AG08396 (cell line): ENCODE measurements at places on chromosomes 3 and 15.

GRCh38 chr3:129892486-129892856 is 1.0 kb downstream of the TMCC1 start:
- DNase-seq, result no peak

- DNase-seq, result peak; percentile 60
Measured at GRCh38 chr3:24237971-24238706, 256.5 kb downstream of the THRB start.

- DNase-seq, result peak; percentile 49
Measured at GRCh38 chr3:73086071-73086494, 24.6 kb downstream of the EBLN2 start.

DNA sequence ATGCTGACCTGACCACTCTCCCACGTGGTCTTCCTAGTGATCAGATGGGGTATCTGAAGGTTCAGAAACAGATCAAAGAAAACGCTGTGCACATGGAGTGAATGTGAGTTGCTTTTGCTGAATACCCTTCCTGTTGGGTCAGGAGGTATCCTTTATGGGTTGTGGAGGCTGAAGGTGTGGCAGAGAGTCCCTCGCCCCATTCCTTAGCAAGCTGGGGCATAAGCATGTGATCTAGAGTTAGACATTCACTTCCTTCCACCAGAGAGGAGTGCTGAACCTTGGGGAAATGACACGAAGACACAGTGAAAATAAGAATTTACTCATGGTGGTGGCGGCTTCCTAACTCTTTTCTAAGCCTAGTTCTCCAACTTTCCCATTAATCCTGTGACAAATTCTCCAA is 27.8 kb upstream of the SPTBN5 start:
- no peak for DNase-seq

- DNase-seq, result no peak
Measured at GRCh38 chr3:7700977-7701376, 800.6 kb upstream of the LMCD1 start.

GRCh38 chr3:45980819-45981218 is 14.8 kb downstream of the FYCO1 start:
- DNase-seq, result no peak

DNA sequence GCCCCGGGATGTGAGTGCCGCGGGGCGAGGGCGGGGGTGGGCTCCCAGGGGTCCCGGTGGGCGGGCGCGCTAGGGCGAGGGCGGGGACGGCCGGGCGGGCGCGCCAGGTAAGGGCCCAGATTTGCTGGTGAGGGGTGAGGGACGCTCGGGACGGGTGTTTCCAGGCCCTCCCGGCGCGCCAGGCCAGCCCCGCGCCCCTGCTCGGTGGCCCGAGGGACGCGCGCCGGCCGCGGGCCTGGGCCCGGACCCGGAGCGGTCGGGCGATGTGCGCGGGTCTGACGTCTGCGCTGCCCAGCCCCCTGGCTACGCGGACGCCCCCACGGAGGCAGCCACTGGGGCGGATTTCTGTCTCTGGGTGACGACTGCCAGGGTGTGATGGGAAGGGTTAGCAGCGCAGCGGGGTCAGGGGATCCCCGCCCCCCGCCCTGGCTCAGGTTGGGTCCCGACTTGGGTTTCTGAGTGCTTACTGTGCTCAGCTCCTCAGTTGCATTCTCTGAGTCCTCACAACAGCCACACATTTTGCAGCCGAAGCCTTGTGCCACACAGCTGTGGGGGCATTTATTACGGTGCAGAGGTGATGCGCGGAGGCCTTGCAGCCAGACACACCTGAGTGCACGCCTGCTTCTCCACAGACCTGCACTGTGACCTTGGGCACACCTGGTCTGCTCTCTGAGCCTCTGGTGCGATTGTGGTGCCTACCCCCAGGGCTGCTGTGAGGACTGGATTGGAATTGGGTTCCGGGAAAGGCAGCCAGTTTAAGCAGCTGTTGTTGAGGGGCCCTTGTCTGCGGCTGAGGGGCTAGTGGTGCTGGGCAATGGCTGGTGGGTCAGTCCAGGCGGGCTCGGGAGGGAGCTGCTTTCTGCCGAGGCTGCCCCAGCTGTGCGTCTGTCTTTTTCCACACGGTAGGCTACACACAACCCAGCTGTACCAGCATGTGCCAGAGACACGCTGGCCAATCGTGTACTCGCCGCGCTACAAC is 523 bp downstream of the HDAC11 start:
- DNase-seq, result no peak
